HFFc6 (cell line): ENCODE measurements at places on chromosomes 6 and 20. TPM values are rescaled to one million over a fixed set of nuclear protein-coding genes. Genes with fewer than 3 reads are reported as not detected.

- no peak for DNase-seq
- peaks cover 7% of the 10 kb centered on the region; the same call in 1 of the 2 replicates for H3K36me3 ChIP-seq
- peak overlapping the region; percentile 57 for H3K4me3 ChIP-seq
- H3K27me3 ChIP-seq, result peaks cover 2% of the 10 kb centered on the region; the same call in 1 of the 2 replicates
These were observed 258.8 kb downstream of the GMPR start for GRCh38 chr6:16496991-16497801.

DNA sequence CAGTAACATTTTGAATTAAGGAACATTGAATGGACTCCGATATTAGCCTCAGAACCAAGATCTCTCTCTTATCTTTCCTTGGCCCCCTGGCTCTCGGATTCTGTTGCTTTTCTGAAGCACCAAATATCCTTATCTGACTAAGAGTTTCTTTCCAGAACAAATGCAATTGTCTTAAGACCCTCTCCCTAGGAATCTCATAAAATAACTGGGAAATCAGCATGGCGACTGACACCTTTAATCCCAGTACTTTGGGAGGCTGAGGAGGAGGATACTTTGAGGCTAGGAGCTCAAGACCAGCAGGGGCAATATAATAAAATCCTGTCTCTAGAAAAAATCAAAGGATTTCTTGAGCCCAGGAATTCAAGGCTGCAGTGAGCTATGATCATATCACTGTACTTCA lies 984.5 kb downstream of the HACE1 start:
- H3K4me3 ChIP-seq, result no peak overlapping the region
- no peak for DNase-seq
- H3K27ac ChIP-seq, result no peak overlapping the region
- H3K4me1 ChIP-seq, result no peaks in the 10 kb centered on the region
- no peaks in the 10 kb centered on the region for H3K27me3 ChIP-seq

DNA sequence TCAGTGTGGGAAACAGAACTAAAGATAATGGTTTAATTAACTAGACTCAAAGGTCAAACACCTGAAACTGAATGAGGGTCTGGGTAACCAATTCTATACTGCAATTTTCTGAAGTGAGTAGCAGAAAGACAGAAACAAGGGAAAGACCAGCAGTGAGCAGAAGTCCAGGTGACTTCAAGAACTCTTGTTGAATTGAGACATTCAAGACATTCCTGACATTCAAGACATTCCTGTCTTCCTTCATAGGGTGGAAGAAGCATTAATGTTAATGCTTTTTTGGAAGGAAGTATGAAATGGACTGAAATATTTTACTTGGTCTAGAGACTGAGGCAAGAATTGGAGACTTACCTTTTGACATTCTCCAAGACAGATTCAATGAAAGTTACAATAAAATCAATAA lies 529.9 kb upstream of the MMS22L start:
- no peak overlapping the region for H3K4me3 ChIP-seq
- peaks cover 1% of the 10 kb centered on the region; the same call in 1 of the 2 replicates for H3K27me3 ChIP-seq
- no peak for DNase-seq
- H3K36me3 ChIP-seq, result no peaks in the 10 kb centered on the region

DNA sequence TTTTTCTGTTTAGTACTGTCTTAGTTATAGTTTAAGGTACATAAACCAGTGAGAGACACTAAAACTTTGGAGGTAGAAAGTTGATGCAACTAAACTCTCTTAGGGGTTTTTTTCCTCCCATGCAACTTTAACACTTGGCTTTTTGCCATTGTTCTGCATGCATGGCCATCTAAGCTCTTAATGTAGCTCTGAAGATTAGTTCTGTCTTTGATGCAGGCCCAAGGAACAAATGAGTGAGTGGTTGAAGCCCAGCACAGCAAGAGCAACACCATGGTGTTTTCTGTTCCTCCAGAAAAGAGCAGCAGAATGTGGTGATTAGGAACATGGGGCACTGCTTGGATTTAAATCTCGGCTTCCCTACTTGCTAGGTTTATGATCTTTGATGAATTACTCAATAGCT lies 89.3 kb downstream of the L3MBTL3 start:
- DNase-seq, result no peak
- H3K4me3 ChIP-seq, result no peak overlapping the region
- H3K36me3 ChIP-seq, result peaks cover 18% of the 10 kb centered on the region
- H3K27ac ChIP-seq, result no peak overlapping the region

DNA sequence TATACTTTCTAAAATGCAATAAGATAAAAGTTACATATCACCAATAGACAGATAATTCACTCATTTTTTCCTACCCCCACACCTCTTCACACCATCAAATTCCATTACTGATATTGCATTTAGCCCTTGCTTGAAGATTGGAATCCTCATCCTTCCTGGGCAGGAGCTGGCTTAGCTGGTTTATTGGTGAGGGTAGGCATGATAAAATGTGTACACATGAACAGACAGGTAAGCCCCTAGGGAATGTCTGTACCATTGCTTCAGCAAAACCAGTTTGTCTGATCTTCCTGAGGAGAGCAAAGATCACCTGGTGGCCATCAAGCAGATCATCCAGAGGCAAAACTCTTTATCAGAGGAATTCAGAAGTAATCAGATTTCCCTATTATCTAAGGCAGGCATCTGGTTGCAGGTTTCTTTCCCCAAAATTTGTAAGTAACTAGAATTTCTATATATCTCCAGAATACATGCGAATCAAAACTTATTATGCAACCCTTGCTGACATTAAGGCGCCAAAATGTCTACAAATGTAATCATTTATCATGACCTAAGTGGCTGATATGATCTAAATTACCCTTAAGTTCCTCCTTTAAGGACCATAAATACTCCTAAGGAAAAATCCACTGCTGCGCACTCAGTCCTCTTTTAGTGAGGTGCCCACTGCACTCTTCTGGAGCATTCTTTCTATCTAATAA lies 6.6 kb upstream of the FABP7 start:
- DNase-seq, result no peak
- H3K4me3 ChIP-seq, result no peak overlapping the region
- no peaks in the 10 kb centered on the region for H3K4me1 ChIP-seq
- H3K36me3 ChIP-seq, result no peaks in the 10 kb centered on the region
- no peak overlapping the region for H3K27ac ChIP-seq

DNA sequence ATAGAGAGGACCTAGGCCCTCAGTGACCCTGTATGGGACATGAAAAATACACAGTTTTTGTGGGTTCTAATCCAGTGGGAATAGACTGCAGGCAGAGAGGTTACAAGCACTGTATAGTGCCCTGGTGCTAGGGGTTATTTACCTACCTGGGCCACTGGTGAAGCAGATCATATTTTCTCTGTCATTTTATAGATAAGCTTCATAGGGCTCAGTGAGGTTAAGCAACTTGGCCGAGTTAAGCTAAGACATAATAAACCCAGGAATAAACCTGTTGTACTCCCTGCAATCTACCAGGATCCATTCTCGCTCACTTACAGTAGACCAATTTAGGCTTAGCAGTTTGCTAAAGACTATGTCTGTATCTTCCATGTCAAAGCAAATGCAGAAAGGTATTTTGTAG lies 340.6 kb upstream of the KHDRBS2 start:
- no peak overlapping the region for H3K4me3 ChIP-seq
- no peaks in the 10 kb centered on the region for H3K36me3 ChIP-seq
- H3K27ac ChIP-seq, result no peak overlapping the region
- DNase-seq, result no peak
- H3K4me1 ChIP-seq, result no peaks in the 10 kb centered on the region

- H3K4me1 ChIP-seq, result no peaks in the 10 kb centered on the region
- H3K27ac ChIP-seq, result no peak overlapping the region
- no peak overlapping the region for H3K4me3 ChIP-seq
- no peaks in the 10 kb centered on the region; the same call in 1 of the 2 replicates for H3K27me3 ChIP-seq
- H3K36me3 ChIP-seq, result no peaks in the 10 kb centered on the region
- DNase-seq, result no peak
These were observed 391.2 kb downstream of the ADGRB3 start for GRCh38 chr6:69026243-69026642.

DNA sequence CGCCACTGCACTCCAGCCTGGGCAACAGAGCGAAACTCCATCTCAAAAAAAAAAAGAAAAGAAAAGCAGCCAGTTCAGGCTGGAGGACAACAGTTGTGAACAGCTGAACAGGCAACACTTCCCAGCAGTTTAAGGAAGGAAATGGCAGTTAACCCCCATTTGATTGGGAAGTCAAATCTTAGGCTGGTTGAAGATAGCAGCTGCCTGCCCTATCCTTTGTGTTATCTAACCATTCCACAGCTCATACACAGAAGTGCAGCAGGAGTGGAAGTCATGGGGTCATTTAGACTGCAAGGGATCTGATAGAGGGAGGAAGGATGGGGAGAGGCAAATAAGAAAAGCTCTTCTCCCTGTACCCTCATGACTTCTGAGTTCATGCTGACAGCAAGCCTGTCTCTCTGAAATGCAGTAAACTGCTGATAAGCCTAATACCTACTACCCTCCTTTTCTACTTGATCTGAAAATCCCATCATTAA lies 35.3 kb downstream of the KCTD20 start:
- peaks cover 31% of the 10 kb centered on the region for H3K36me3 ChIP-seq
- peaks cover 23% of the 10 kb centered on the region for H3K4me1 ChIP-seq
- no peak overlapping the region for H3K4me3 ChIP-seq
- no peaks in the 10 kb centered on the region; the same call in 1 of the 2 replicates for H3K27me3 ChIP-seq
- peak overlapping the region; percentile 32; the same call in 1 of the 2 replicates for H3K27ac ChIP-seq

- H3K27me3 ChIP-seq, result peaks cover 9% of the 10 kb centered on the region
- no peak overlapping the region for H3K4me3 ChIP-seq
- no peaks in the 10 kb centered on the region; the same call in 1 of the 2 replicates for H3K4me1 ChIP-seq
- H3K36me3 ChIP-seq, result no peaks in the 10 kb centered on the region
These were observed 6.6 kb upstream of the RNF8 start for GRCh38 chr6:37347177-37347576.

GRCh38 chr6:46490425-46491200 lies 636 bp downstream of the RCAN2 start:
- H3K4me1 ChIP-seq, result peaks cover 6% of the 10 kb centered on the region; the same call in 1 of the 2 replicates
- H3K36me3 ChIP-seq, result no peaks in the 10 kb centered on the region
- H3K27ac ChIP-seq, result no peak overlapping the region

DNA sequence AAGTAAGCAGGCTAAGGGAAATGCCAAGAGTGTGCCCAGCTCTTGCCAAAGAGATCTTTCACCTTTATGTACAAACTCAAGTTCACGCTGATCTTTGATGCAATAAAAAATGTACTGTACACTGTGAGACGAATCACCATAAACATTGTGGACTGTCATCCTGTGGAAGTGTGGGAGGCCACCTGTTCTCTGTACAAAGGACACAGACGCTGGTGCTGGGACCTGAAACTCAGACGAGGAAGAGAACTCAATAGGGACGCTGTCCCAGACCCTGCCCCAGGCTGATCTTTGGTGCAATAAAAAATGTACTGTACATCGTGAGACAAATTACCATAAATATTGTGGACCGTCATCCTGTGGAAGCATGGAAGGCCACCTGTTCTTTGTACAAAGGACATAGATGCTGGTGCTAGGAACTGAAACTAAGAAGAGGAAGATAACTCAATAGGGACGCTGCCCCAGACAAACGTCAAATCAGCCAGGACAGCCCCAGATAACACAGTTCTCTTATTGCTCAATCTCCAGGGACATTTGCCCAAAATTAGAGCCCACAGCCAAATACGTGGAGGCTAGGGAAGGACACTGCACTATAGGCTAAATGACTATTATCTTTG lies 312.7 kb upstream of the SGK1 start:
- H3K4me1 ChIP-seq, result peaks cover 14% of the 10 kb centered on the region
- no peak overlapping the region; the same call in 1 of the 2 replicates for H3K4me3 ChIP-seq
- no peak overlapping the region for H3K27ac ChIP-seq
- H3K36me3 ChIP-seq, result no peaks in the 10 kb centered on the region
- no peaks in the 10 kb centered on the region; the same call in 1 of the 2 replicates for H3K27me3 ChIP-seq

- H3K27me3 ChIP-seq, result peaks cover 29% of the 10 kb centered on the region
- H3K27ac ChIP-seq, result no peak overlapping the region
- H3K4me3 ChIP-seq, result no peak overlapping the region
- peaks cover 13% of the 10 kb centered on the region; the same call in 1 of the 2 replicates for H3K4me1 ChIP-seq
These were observed 258.2 kb downstream of the BMP7 start for GRCh38 chr20:57008217-57008616.

DNA sequence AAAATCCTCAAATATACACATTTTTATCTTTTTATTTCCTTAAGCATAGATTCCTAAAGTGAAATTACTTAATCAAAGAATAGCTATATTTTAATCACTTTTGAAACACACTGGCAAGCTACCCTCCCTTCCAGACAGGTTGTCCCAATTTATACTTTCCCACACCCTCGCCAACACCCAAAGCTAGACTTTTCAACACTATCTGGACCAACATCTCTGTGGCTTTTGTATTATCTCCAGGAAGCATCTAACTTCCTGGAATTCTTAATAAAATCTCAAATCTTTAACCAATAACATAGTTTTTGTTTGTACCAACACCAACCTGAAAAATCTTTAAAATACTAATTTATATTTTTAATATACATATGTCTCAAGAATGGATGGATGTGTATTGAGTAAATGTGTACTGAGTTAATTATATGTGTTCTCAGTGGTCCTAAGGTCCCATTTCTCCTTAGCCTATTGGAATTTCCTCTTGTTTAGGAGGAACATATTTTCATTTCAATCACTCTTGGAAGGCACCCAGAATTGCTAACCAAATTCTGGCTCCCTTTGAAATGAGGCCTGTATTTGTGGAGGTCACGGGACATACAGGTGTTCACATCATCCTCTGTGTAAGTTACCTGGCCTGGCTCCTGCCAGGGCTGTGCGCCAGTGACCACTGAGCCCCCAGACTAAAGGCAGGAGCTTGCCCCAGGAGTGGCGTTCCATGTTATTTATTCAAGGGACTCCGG lies 17.4 kb upstream of the GFOD1 start:
- peaks cover 24% of the 10 kb centered on the region for H3K4me1 ChIP-seq
- peaks cover 5% of the 10 kb centered on the region for H3K27me3 ChIP-seq
- DNase-seq, result no peak
- H3K36me3 ChIP-seq, result no peaks in the 10 kb centered on the region
- H3K4me3 ChIP-seq, result no peak overlapping the region
- H3K27ac ChIP-seq, result no peak overlapping the region

DNA sequence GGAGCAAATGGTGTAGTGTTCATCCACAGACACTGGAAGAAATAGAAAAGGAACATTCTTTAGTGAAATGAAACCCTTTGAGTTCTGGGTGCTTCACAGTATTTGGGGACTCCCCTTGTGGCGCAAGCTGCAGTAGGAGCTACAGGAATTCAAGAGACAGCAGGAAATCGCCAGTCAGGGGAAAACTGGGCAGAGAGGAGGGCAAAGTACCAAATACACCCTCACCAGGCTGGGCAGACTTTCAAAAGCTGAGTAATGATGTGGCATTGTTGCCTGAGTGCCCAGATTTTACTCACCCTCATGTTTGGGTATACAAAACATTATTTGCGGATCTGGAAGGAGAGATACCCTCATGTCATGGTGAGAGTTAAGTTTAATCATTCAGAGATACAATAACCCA lies 97.9 kb downstream of the SOD2 start:
- peak; percentile 64 for DNase-seq
- H3K36me3 ChIP-seq, result no peaks in the 10 kb centered on the region
- peak overlapping the region; percentile 94 for H3K27ac ChIP-seq
- H3K4me1 ChIP-seq, result peaks cover 30% of the 10 kb centered on the region

GRCh38 chr6:126083875-126084274 lies 97.5 kb downstream of the TRMT11 start:
- DNase-seq, result no peak
- H3K4me3 ChIP-seq, result no peak overlapping the region
- peaks cover 19% of the 10 kb centered on the region for H3K4me1 ChIP-seq
- no peak overlapping the region for H3K27ac ChIP-seq

BIRC7 gene
- total RNA-seq, result not detected in 3 replicates

ADGB gene
- not detected in 3 replicates for total RNA-seq

SLX4IP gene
- total RNA-seq, result 4.3 to 4.8 TPM (median 4.7 TPM) in 3 replicates

FAM83C gene
- not detected in 3 replicates for total RNA-seq

SPATS1 gene
- not detected in 3 replicates for total RNA-seq

MAN1A1 gene
- total RNA-seq, result 0.17 and 0.68 TPM in 2 replicates

DYNLT2 gene
- 0.27 to 0.46 TPM (median 0.41 TPM) in 3 replicates for total RNA-seq

PRSS35 gene
- 0.37 to 0.80 TPM (median 0.70 TPM) in 3 replicates for total RNA-seq
